Ecto neural progenitor cell (in vitro differentiated cells): ENCODE measurements at places on chromosomes 7 and 10.

GRCh38 chr7:141122736-141123135 is 48.9 kb downstream of the TMEM178B start:
- no peak for DNase-seq

GRCh38 chr7:48084727-48085432 is 4.2 kb upstream of the UPP1 start:
- no peak for DNase-seq

DNA sequence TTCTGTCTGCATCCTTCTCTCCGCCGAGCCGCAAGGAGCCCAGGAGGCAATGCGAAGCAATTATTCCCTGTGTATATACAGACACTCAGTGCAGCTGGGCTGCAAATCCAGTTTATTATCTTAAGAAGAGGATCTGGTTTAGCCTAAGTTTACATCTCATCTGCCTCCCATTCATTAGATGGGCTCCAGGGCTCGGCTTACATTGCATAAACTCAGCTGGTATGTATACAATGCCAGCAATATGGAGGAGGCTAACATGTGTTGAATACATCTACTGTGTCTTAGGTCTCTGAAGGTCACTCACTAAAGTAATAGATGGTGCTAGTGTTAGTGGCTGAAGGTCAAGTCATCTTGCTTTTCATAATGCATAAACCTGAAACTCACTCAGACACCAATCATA is 996.8 kb downstream of the KCNMA1 start:
- no peak for DNase-seq

DNA sequence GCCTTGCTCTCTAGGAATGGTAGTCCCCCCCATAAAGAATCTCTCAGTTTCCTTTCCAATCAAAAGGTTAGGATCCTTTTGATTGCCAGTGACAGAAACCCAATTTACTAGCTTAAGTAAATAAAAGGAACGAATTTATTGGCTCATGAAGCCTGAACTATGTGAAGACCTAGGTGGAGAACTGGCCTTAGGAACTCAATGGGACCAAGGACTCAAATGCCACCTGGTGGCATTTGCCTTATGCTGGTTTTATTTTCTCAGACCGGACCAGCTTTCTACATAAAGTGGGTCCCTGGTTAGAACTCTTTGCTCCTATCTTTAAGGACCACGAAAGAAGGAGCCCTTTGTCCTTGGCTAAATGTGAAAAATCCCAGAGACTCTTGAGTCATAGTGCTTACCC is 25.4 kb downstream of the CFTR start:
- DNase-seq = no peak

DNA sequence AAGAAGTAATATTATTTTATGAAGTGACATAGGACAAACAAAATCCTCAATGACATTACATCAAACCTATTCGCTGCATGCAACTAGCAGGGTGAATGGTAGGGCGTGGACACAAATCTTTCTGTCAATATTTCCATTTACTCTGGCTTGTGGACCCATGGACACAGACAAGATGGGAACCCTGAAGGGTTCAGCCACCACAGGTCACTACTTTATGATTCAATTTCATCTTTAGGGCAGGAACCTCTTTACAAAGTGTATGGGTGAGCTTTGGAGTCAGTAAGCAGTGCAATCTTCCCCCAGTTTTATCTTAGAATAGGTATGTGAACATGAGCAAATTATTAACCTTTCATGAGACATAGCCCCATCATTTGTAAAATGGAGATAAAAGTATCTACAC is 982.4 kb upstream of the LRRTM3 start:
- no peak for DNase-seq

- DNase-seq = no peak
Observed at GRCh38 chr7:16463520-16463919, 2.0 kb downstream of the SOSTDC1 start.

- DNase-seq = peak; percentile 53
Observed at GRCh38 chr7:111018960-111019736, 71.8 kb upstream of the LRRN3 start.
